ENCODE measurements at places on chromosomes 1 and 21.
A peak's percentile ranks its signal among the peaks of the same experiment; 100 is the strongest.

GRCh38 chr1:110508028-110508940 lies 10.7 kb downstream of the KCNA10 start:
- DNase-seq, result no peak

DNA sequence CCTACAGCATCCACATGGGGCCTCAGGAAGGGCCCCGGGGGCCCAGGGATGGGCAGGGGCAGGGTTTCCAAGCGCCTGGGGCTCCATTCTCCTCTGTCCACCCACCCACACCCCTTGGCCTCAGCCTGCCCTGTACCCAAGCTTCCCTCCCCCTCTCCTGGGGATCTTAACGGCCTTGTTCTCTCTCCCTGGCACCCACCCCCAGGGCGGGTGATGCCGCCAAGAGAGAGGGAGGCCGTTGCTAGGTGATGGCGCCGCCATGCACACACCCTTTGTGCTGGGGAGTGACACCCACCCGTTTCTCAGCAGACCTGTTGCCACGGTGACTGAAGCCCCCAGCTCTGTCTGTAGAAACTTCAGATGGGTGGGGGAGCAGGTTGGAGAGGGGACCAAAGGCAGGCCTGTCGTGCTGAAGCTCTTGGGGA lies 7.6 kb downstream of the GPR37L1 start:
- peak; percentile 67 for DNase-seq

DNA sequence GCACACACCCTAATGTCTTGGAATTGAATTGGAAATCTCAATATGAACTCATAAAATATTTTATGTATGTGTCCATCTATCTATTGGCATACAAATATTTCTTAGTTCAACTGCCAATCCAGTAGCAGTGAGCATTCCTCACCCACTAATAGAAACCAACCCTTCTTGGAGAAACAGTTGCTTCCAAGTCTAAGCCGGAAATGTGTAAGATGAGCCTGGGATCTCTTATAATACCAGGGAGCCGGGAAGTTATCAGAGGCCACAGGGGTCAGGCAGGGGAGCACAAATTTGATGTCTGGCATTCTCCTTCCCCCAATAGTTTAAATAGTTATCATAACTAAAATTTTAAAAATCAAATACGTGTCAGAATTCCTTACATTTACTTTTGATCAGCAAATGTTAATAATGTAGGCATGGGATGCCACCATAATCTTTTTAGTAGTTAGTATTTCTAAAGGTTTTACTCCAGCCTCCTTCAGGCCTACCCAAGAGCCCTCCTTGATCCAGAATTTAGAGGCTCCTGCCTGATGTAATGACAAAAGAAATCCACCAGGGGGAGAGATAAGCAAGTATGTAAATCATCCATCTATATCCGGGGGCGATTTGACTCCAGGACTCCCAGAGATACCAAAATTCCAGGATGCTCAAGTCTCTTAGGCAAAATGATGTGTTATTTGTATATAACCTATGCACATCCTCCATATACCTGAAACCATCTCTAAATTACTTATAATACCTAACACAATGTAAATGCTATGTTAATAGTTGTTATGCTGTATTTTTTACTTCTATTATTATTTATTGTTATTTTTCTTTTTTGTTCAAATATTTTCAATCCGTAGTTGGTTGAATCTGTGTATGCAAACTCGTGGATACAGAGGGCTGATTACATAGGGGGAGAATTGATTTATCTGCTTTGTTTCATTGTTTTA lies 218.7 kb upstream of the COA6 start:
- DNase-seq, result peak; percentile 70

DNA sequence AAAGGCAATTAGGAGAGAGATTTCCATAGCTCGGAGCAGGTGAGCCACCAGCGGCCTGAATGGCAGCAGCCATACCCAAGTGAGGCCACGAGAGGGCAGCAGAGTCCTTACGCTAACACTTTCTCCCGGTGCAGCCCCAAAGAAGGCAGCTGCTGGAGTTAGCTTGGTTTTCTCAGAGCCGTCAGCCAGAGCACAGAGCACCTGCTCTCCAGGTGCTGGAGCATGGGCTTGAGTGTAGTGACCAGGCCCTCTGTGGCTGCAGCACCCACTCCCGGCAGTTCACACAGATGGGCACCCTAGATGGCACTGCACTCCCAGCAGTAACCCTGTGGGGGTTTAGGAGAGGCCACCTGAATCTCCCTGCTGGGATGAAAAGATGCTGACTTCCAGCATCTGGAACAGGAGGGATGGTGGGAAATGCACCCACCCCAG lies 45.8 kb downstream of the TMCC2 start:
- DNase-seq, result peak; percentile 92

DNA sequence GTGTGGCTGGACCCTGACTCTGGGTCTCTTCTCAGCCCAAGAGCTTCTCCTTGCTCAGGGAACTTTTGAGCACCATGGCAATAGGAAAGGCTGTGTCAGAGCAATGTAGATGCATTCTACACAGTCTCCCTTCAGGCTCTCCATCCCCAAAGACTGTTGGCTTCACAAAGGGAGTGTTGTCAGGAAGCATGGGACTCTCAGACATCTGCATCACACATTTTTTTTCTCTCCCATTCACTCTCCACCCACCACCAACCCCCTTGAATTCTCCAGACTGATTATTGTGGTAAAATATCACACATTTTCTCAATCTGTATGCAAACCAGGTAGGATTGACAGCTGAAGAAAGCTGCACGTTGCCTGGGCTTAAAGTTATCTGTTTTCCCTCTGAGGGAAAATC lies 105.4 kb upstream of the WARS2 start:
- no peak for DNase-seq

DNA sequence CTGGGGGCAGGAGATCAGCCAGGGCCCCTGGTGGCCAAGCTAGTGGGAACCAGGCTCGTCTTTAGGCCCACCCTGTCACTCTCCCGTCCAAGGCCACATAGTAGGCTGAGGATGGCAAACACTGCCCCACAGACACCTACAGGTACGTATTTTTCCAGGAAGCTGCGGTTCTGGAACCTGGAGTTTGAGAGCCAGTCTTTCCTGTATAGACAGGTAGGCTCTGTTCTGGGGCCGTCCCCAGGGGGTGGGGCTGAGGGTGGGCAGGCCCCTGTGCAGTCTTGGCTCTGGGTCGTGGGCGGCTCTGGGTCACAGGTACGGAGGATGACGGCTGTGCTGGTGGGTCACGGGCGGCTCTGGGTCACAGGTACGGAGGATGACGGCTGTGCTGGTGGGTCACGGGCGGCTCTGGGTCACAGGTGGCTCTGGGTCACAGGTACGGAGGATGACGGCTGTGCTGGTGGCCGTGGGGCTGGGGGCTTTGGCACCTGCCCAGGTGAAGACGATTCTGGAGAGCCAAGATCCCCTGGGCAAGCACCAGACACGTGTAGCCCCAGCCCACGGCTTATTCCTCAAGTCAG lies 2.2 kb downstream of the PUSL1 start:
- no peak for DNase-seq

DNA sequence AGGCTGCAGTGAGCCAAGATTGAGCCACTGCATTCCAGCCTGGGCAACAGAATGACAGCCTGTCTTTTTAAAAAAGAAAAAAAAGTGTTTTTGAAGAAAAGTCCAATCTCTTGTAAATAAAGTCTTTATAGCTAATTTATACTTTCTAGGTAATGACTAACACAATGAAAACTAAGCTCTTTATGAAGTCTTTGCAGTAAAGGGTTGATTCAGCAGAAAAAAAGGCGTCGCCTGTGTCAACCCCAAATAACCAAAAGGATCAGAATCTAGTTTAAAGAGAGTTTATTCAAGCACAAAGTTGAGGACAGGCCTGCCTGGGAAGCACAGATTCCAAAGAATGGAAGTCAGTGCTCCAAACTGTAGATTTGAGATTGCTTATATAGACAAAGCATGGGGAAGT lies 14.3 kb upstream of the PGBD2 start:
- no peak for DNase-seq

- DNase-seq, result no peak
Measured at GRCh38 chr1:101250656-101251272, 13.9 kb downstream of the S1PR1 start.

DNA sequence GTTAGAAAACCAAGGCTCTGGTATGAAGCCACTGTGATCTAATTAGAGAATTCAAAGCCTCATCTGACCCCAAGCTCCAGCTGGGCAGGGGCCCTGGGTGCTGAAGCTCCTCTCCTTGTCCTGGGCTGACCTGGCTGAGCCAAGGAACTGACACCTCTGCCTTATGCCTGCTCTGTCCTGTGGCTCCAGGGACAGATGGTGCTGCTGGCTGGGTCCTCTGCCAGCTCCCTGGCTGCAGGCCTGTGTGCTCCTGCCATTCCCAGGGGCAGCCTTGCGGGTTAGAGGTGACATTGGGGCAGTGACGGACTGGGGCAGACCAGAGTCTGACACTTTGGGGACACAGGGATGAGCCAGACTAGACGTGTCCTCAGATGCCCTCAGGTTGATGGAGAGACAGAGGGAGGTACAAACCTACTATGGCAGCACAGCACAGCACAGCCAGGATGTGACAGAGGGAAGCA lies 11.8 kb downstream of the ACOT11 start:
- DNase-seq, result no peak

DNA sequence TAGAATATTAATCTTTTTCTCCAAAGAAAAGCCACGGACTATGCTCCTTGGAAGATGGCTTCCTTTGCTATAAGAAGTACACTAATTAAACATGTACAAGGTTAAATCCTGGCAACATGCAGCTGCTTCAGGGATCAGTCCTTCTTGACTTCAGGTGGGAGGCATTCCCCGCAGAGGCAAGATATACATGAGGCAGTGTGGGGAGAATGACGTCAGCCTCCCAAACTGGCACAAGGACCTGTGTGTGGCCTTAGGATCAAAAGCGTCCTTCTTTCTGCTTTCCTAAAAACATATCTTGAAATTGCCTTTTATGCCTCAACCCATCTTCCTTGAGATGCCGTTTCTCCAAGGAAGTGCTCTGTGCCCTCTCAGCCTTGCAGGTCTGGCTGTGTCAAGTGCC lies 90.3 kb downstream of the WLS start:
- no peak for DNase-seq

DNA sequence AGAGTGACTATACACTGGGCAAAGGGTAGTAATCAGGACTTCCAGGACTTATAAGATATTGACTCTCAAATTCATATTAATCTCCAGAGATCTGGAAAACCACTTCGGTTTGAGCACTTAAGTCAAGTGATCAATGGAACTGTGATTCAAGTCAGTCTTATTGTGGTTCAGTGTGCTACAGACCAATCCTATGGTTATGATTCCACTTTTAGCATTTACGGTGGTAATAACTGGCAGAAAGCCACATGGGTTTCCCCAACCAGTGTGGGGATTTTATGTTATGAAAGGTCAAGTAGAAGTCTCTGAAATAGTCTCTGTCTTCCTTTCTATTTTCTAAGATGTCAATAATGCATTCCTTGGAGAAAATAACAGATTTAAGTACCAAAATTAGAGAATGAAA lies 151.3 kb upstream of the NEGR1 start:
- no peak for DNase-seq

GRCh38 chr1:149846042-149846441 lies 53.3 kb upstream of the BOLA1 start:
- no peak for DNase-seq

DNA sequence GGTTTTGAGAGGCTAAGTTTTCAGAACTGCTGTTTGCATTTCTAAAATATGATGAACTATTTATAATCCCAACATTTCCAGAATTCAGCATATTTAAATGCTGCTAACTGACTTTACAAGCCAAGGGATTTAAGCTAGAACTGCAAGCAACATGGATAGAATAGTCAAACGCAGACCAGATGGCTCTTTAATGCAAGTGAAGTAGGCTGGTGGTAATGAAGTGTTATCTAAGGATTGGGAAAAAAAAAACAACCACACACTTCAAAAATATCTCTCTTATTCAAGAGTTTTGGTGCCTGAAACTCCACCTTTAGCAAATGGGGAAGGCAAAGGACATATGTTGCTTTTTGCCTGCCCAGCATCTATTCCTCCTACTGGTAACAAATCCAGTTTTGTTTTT lies 20.9 kb upstream of the SSX2IP start:
- DNase-seq, result no peak

DNA sequence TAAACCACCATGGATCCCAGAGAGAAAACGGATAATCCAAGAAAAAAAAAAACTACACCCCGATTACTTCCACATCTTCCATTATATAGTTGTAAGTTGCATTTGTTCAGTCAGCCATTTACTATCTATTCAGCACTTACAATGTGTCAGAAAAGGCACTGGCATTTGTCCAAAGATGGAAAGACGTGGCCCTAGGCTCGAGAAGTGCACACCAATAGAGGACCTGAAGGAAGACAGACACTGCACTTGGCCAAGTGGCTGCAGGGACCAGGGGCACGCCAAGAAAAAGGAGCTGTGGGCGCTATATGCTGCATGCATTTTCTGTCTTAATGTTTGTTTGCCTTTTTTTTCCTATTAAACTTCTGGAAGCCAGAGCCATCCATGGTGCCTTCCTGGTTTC lies 45.2 kb upstream of the LYST start:
- no peak for DNase-seq

- DNase-seq, result no peak
Measured at GRCh38 chr1:219966071-219966349, 37.7 kb upstream of the SLC30A10 start.

- no peak for DNase-seq
Measured at GRCh38 chr1:205301842-205302588, 19.5 kb downstream of the NUAK2 start.

DNA sequence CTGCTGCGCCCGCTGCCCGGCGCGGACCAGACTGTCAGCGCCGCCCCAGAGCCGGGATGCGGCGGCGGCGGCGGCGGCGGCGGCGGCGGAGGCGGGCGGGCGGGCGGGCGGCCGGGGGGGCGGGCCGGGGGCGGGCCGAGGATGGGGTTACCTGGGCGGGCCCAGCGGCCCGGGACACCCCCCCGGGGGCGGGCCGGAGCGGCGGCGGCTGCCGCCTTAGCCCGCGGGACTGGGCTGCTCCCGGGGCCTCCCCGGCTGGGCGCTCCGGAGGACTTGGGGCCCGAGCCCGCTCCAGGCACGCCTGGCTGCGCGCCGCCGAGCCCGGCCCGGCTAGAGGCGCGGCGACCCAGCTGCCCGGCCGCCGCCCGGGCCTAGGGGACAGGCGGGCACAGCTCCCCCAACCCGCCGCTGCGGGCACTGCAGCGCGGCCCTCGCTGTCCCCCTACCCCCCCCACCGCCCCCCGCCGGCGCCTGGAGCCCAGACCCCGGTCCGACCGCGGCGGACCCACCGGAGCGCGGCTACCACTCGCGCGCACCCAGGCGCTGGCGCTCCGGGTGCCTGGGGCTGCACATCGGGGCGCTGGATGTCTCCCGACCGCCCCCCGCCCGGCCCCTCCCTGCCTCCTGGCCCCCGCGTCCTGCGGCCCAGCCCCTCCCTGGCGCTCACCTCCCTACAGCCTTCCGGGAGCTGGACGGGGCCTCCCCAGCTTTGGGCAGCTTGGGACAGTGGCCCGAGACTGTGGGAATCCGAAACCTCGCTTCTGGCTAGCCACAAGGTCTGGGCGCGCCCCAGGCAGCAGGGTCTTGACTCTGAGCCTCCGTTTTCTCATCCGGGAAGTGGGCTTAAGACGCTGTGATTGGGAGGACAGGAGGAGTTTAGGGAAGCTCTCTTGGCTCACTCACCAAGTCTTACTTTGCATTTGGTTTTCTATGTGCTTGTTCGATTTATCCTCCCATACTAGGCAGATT lies at the start of gene WNT4:
TSS of gene WNT4 (minus strand) at position 33 of the 969 bp plus-strand sequence. CDS start 175 bp downstream, outside the sequence.
- DNase-seq, result peak; percentile 31
